ENCODE measurements at places on chromosomes 3 and 15.

GRCh38 chr15:64703632-64703959 is 71.8 kb downstream of the RBPMS2 start:
- no peak for DNase-seq

DNA sequence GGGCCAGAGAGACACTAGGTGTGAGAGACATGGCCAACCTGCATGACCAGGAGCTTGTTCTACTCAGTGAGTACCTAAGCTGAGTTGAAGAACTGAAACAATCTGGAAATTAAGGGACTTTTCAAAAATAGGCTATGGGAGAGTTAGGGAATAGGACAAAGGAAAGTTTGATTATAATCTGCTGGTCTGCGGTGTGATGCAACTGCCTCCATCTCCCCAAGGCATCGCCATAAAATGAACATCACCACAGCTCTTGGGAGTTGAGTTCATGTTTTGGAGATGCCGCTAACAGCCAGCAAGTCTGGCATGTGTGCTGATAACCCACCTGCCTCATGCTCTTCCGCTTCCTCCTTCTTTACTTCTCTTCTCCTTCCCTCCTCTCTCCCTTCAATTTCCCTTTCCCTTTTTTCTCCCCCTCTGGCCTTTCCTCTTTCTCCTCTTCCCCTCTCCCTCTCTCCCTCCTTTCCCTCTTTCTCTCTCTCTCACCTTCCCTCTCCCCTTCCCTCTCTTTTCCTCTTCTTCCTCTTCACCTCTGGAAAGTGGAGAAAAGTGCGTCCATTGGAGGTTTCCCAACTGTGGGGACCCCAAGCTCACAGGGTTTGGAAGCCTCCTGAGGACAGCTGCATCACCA is 39.1 kb upstream of the GLCE start:
- no peak for DNase-seq

DNA sequence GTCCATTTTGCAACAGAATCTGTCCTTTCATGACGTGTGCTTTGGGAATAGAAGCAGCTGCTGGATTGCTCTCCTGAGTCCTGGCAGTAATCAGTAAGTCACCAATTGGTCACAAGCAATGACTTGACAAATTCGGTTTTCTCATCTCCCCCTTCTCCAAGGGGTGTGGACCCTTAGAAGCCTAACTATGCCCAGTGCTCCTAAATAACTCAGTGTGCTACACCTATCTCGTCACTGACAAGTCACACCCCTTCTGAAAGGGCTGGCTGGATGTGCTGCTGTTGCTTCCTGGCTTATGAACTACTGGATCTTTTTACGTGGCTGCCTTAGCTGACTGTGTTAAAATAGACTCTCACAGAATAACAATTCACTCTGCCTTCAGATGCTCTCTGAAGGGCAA is 1351.5 kb downstream of the ZPLD1 start:
- DNase-seq, result no peak

DNA sequence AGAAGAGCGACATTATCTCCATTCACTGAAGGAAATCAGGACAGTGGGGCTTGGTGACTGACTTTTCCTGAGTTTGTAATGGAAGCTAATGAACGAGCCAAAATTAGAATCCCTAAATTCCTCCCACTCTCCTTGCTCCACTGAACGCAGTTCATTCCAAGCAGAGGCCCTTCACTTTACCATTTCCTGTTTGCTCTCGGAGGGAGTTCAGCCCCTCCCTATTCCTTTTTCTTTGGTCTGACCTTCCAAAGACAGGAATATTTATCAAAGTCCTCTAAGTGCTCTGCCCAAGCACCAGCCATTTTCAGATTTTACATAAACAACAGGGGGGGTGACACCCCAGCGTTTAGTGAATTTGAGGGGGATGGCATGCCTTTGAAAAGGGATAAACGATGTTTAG is 24.0 kb upstream of the PTPRG start:
- no peak for DNase-seq

DNA sequence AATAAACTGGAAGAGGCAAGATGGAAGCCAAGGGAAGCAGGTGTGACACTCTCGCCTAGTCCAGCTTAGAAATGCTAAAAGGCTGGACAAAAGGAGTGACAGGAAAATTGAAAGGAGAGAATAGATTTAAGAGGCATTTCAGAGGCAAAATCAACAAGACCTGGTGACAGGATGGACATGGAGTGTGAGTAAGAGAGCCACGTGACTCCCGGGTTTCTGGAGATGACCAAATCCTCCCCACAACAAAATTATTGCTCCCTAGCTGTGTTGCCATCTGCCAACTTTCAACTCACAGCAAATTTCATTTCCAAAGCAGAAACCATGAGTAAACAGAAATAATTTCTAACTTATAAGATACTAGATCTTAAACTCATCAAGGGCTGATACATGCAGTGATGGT is 52.6 kb downstream of the MTHFS start:
- peak; percentile 64 for DNase-seq

GRCh38 chr3:113295463-113295862 is 84.1 kb downstream of the BOC start:
- no peak for DNase-seq

DNA sequence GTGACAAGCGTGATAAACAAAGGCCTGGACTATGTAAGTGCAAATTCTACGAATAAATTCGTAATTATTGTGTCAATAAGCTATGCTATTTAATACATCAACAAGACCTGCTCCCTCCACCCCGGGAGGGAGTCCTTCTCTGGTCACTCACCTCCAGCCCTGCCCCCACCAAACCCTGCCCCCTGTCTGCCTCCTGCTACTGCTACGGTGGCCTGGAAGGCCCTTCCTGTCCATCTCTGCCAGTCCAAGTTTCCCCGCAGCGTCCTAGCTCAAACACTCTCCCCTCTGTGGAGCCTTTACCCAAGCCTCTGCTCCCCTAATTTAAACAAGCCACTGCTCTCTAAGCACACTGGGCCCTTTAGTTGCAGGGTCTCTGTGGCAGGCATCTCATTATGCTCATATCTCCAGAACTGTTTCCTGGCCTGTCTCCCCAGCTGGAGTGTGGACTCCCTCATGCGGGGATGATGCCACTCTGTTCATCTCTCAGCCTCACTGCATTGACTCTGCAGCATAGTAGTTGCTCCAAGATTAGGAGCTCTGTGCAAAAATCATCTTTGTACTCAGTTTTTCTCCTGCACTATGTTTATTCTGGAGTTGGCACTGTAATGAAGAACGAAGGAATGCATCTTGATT is 241.2 kb downstream of the NTRK3 start:
- no peak for DNase-seq

DNA sequence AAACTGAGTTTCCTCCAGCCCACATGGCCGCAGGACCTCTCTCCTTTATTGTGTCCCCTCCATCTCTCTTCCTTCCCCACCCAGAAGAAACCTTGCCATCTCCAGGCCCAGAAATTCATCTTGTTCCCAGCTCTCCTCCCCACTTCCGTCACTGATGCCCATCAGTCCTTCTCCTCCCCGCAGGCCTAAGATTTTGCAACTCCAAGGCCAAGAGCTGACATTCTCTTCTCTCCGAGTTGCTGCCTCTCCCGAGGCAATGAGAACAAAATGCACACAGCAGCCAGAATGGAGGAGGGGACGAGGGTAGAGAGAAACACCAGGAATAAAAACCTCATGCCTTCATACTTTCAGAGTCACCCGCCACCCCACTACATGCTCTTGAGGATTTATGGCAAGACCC is 526.5 kb upstream of the PROK2 start:
- no peak for DNase-seq

DNA sequence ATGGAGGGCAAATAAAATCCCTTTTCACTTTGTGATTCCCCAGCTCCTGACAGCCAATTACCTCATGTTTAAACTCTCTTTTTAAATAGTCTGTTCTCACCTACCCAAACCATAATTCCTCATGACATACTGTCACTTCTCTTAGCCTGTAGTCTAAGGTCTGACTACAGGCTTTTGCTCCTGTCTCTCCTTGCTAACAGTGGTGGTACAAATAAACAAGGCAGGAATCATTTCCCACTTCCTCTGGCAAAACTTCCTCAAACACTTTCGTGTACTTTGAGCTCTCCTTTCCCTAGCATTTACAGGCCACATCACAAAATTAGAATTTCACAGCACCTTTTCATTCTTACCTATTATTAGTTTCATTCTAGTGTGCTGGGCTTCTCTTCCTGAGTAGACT is 51.8 kb downstream of the ATP8B4 start:
- DNase-seq, result no peak

- no peak for DNase-seq
These were observed 5.6 kb downstream of the RAB8B start for GRCh38 chr15:63194880-63195568.

DNA sequence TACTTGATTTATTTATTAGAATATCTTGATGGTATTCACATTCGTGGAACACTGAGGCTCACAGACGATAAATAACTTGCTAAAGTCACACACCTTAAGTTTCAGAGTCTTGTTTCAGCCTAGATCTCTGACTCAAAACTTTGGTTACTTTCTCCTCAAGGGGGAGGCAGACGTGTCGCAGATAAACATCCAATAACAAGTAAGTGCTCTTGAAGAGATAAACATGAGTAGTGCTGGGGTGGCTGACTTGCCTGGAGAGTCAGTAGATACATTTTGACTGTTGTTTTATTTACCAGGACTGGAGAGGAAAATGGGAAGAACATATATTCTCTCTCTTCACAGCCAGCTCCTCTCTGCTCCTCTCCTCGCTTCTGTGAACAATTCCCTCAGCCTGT is 31.3 kb downstream of the FBXO45 start:
- no peak for DNase-seq

DNA sequence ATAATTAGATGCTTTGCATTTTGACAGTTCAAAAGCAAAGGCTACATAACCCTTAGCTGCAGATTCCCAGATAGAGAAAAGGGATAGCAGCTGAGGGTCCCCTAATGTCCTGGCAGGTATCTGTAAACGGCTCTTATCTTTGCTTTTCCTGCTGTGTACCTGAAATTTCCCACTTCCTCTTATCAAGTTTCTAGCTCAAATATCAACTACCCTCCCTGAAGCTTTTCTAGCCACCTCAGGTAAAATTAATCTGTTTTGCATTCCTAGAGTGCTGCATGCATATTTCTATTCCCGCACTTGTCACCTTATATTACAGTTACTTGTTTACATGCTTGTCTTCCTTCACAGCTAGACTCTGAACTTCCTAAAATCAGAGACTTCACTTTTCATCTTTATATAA is 55.6 kb upstream of the STXBP5L start:
- DNase-seq, result no peak

DNA sequence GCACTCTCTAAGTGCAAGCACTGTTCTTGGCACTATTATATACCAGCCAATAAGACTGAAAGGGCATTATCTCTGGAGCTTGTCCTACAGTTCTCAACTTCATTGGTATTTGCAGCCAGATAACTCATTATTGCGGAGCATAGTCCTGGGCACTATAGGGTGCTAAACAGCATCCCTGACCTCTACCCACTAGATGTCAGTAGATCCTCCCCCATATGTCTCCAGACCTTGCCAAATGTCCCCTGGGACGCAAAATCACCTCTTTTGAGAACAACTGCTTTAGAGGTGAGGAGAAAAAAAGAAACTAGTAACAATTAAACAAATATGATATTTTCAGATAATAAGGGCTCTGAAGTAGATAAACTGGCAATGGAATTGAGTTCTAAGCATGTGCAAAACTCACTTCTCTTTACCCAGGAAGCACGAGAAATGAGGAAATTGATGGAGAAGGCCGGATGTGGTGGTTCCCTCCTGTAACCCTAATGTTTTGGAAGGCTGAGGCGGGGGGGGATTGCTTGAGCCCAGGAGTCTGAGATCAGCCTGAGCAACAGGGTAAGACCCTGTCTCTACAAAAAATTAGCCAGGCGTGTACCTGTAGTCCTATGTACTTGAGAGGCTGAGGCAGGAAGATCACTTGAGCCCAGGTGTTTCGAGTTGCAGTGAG is 61.4 kb downstream of the FRMD4B start:
- no peak for DNase-seq

DNA sequence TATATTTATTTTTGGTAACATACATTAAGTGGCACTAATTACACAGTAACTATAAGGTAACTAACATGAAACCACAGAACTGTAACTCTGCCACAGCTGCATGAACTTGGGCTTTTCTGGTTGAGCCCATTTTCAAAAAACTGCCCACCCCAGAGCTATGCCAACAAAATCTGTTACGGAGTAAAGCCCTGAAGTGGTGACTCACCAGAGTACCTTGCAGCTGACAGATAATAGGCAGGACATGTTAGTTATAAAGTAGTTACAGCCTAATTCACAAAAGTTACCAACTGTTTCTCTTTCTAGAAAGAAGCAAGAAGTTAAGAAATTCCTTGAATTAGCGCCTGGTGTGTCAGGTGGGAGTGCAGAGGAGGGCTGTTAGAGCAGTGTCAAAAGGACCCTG is 1.5 kb upstream of the GPX1 start:
- DNase-seq, result no peak

GRCh38 chr15:86772369-86773059 is 692.8 kb downstream of the AGBL1 start:
- no peak for DNase-seq

GRCh38 chr15:33860754-33861153 is 107.5 kb upstream of the CHRM5 start:
- DNase-seq, result no peak

- no peak for DNase-seq
These were observed 24.1 kb downstream of the EAF1 start for GRCh38 chr3:15451216-15452113.

- DNase-seq, result no peak
These were observed 45.4 kb downstream of the ZDHHC19 start for GRCh38 chr3:196165850-196166249.

Data from stromal cell of bone marrow (primary cell).